ENCODE measurements at places on chromosomes 7 and 10. TPM values are rescaled to one million over a fixed set of nuclear protein-coding genes. Genes with fewer than 3 reads are reported as not detected.

- no peak for DNase-seq
Observed at GRCh38 chr10:1406132-1406966, 331.0 kb downstream of the ADARB2 start.

DNA sequence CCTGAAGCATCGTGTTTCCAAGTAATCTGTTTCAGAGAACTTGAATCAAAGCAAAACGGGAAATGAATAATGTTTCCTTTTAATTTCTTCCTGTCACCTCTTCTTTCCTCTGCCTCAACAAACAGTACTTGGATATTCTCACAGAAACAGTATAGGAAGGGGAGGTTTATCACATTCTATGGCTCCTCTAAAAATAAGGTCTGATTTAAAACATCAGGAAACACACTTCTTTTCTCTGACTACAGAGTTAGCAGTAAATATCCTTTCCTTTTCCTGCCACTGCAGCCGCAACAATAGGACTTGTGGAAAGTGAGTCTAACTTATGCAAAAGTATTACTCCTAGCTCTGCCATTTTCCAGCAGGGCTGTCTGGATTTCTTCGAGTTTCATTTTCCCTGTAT is 62.3 kb downstream of the CH25H start:
- DNase-seq = no peak

GRCh38 chr7:117297606-117298005 is 25.3 kb downstream of the WNT2 start:
- DNase-seq = no peak

The PCDH15 gene
- total RNA-seq = not detected

The ZNF394 gene
- total RNA-seq = 16.6 TPM
